ENCODE measurements at places on chromosomes 7 and 10.

- no peak for DNase-seq
Measured at GRCh38 chr10:91552274-91553095, 80.4 kb downstream of the PPP1R3C start.

- DNase-seq, result no peak
Measured at GRCh38 chr7:113763226-113763625, 155.6 kb downstream of the PPP1R3A start.

DNA sequence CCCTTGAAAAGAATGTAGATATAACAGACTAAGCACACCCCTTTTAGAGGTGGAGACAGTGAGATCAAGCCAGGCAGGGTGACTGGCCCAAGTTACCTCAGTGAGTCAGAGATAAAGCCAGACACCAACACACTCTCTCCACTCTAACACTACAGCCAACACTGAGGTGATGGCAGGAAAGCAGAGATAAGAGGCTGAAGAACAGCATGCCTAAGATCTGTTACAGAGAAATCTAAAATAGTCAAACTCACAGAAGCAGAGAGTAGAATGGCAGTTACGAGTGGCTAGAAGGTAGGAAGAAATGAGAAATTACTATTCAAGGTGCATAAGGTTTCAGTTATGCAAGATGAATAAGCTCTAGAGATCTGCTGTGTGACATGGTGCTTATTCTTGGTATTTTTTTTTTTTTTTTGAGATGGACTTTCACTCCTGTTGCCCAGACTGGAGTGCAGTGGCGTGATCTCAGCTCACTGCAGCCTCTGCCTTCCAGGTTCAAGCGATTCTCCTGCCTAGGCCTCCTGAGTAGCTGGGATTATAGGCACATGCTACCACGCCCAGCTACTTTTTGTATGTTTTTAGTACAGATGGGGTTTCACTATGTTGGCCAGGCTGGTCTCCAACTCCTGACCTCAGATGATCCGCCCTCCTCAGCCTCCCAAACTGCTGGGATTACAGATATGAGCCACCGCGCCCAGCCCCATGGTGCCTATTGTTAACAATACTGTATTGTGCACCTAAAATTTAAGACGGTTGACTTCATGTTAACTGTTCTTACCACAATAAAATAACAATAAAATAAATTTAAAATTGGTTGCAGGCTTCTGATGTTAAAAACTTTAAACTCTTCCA lies 28.7 kb downstream of the ICA1 start:
- no peak for DNase-seq

DNA sequence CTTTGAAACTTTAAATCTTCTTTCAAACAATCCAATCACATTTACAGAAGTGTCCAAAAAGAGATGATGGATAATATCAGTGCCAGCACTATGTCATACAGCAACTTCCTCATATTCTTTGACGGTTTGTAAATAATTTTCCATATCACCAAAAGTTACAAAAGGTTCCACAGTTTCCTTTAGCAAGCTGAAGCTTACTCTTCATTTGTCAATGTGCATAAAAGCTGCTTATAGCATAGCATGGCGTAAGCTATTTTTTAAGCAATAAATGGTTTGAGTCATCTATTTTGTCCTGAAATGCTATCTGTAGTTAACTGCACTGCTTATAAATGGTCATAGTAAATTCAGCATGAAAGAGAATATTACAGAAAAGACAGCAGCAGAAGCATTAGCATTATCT lies 95.1 kb downstream of the ETV1 start:
- DNase-seq, result no peak

DNA sequence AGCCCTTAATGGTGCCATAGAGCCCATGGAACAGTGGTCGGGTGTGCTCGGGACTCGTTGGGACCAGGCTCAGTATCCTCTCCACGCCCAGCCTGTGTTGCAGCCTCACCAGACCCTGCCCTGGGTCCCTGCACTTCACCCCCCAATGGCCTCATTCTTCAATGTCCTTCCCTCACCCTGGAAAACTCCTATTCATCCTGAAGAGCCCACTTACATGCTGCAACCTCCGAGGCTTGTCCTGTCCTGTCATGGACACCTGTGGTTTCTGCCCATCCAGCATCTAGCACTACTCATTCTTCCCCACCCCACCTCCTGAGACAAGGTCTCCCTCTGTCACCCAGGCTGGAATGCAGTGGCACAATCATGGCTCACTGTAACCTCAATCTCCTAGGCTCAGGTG lies 7.7 kb downstream of the MMD2 start:
- no peak for DNase-seq
